ENCODE measurements at places on chromosomes 5 and 9. TPM values are rescaled to one million over a fixed set of nuclear protein-coding genes. Genes with fewer than 3 reads are reported as not detected.
A peak's percentile ranks its signal among the peaks of the same experiment; 100 is the strongest.

Gene NOTCH1
- 49.8 TPM for total RNA-seq

Gene PHYHD1
- 12.9 TPM for total RNA-seq

Gene PCDHA5
- not detected for total RNA-seq

DNA sequence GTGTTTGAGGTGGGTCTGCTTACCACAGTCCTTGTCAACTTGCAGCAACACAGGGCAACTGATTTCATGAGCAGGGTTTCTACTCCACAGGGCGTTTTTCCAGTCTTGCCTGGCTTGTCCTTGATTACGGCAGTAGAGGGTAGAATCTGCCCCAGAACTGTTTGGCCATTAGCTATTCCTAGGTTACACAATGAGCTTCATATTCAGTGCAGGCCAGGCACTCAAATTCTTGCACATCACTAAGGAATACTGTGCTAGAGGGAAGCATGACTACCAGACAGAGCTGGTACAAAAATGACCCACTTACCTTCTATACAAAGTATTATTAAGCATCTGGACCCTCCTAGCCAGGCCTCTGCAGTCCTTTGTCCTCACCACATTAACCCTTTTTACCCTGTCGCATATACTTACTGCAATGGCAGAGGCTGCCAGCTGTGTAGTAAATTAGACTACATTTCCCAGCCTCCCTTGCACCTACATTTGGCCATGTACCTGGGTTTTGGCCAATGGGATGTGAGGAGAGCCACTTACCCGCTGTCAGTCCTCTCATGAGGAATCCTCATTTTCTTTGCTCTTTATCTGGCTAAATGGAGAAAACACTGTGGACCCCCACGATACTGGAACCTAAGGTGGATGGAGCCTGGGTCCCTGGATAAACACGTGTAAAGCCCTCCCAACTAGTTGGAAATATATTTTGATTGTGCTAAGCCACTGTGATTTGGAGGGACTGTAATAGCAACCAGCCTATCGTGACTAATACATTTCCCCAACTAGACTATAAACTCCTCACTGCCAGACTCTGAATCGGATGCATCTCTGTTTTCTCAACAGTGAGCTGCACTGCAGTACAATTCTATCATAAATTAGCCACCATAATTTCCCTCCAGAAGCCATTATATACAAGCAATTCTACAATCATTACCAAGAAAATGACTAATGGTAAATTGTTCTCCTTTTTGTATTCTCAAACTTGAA is 218.7 kb downstream of the GLIS3 start:
- DNase-seq, result no peak

DNA sequence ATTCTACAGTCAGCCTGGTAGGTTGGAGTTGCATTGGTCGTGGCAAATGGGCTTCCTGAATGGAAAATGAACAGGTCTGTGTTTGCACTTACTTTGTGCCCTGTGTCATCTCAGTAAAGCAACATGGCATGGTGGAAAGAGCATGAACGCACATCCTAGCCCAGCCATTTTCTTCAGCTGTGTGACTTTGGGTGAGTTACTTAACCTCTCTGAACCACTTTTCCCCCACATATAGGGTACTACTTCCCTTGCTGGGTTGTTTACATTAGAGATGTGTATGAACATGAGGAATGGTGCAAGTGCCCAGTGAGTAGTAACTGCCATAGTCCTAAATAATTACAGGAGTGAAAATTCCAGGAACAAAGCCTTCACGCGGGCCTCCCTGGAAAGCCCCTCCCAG is 83.6 kb downstream of the MVB12B start:
- DNase-seq, result no peak

Gene MARCHF11
- total RNA-seq, result not detected

- no peak for DNase-seq
Observed at GRCh38 chr5:93891491-93892480, 150.4 kb upstream of the POU5F2 start.

- no peak for DNase-seq
Observed at GRCh38 chr5:88756953-88757352, 126.0 kb downstream of the MEF2C start.

DNA sequence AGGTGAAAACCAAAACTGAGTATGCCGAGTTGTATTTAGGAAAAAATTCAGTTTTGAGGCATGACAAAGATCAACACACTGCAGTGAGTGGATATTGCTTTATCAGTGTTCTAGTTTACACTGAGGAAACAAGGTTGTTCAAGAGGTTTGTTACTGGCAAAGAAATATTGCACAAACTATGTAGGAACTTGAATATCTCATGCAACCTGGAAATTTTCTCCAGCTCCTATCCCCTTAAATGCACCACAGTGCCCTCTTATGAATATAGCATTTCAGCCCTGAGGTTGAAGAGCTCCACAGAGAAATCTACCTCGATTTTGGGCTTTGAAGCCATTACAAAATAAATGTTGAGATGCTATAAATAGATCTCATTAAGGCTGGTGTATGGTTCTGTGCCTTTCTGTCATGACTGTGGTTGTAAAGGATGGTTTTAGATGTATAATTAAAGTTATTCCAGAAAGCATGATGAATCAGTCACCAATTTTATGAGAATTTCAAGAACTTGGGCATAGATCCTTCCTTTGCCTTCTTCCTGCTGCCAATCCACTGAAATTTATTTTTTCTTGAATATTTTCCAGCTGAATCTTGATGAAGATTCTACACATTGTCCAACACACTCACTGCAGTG is 159.3 kb downstream of the SPATA31D1 start:
- DNase-seq, result no peak

- no peak for DNase-seq
Observed at GRCh38 chr9:92794426-92794825, 29.8 kb upstream of the BICD2 start.

GRCh38 chr5:78984439-78985115 is 533 bp downstream of the ARSB start:
- DNase-seq, result peak; percentile 37

Gene GZMA
- total RNA-seq, result not detected

GRCh38 chr5:15783734-15784133 is 283.8 kb downstream of the FBXL7 start:
- DNase-seq, result no peak

GRCh38 chr5:66179297-66180051 is 35.4 kb downstream of the SREK1 start:
- DNase-seq, result no peak
